ENCODE measurements at places on chromosomes 3 and 15.

GRCh38 chr3:31391150-31391549, 141.6 kb upstream of the STT3B start:
- no peak for DNase-seq

DNA sequence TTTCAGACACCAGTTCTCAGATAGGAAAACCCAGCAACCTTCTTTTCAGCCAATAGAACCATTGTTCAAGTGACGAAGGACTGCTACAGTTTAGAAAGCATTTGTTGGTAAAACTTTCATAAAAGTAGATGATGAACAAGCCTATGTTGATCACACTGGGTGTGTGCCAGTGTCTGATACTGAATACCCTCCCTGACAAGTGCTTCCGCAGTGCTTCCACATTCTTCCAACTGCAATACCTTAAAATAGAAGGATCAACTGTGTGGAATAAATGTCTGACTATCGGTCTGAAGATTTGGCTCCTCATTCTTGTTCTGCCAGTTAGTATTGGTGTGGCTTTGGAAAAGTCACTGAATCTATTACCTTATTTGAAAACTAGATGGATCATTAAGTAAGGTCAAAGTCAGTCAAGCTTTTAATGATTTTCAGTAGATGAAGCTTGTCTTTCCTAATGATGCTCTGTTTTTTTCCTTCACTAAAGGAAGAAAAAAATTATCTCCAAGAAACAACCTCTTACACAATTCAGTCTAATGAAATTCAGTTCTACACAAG, 479.4 kb upstream of the CBLB start:
- no peak for DNase-seq

GRCh38 chr3:155958676-155959075, 88.2 kb downstream of the GMPS start:
- no peak for DNase-seq

DNA sequence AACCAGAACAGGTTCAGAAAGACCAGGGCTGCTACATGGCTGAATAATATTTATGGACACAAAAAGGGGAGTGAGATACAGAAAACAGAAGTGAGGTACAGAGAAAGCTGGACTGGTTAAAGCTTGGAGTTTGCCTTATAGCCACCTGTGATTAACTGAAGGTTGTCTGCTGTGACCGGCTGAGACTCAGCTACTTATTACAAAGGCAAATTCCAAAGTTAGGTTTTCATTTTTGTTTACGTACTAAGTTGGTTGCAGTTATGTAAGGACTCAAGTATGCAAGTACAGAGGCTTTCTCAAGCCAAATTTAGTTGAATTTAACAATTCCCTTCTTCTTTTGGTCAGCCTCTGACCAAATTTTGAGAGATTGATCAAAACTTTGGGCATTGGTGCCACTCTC, 264.6 kb downstream of the THSD4 start:
- no peak for DNase-seq

DNA sequence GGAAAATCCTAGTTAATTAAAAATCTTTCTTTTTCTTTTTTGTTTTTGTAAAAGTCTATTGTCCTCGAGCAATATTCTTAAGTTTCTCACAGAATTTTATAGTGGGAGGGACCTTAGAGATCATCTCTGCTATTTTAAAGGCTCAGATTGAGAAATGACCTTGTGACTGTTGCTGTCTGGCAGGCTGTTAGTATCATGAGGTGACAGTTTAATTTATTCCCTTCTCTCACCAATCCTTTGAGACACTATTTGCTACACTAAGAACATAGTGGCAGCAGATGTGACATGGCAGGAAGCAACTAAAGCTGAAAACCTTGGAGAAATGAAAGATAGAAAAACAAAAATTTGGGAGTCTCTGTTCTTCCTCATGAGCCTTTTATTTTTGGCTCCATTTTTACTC, 24.9 kb downstream of the APPL1 start:
- no peak for DNase-seq

GRCh38 chr3:139124197-139124596, 79.5 kb upstream of the PRR23C start:
- DNase-seq: no peak
